ENCODE measurements at places on chromosomes 2 and 18.
A peak's percentile ranks its signal among the peaks of the same experiment; 100 is the strongest.

DNA sequence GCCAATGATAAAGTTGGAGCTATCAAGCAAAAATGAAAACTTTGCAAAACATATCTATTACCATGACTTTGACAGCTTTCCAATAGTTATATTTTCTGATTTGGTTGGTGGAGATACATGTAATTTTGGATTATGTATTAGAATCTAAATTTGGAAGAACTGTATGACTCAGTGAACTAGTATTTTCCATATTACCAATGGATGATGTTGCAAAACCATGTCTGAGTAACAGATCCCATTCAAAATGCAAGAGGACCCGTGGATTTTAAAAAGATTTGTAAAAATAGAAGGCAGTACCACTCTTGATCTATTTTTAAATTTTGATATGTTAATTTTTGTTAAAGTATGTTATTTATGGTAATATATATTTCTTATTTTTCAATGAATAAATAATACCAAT is 83.0 kb downstream of the TAF4B start:
- no peak for DNase-seq

DNA sequence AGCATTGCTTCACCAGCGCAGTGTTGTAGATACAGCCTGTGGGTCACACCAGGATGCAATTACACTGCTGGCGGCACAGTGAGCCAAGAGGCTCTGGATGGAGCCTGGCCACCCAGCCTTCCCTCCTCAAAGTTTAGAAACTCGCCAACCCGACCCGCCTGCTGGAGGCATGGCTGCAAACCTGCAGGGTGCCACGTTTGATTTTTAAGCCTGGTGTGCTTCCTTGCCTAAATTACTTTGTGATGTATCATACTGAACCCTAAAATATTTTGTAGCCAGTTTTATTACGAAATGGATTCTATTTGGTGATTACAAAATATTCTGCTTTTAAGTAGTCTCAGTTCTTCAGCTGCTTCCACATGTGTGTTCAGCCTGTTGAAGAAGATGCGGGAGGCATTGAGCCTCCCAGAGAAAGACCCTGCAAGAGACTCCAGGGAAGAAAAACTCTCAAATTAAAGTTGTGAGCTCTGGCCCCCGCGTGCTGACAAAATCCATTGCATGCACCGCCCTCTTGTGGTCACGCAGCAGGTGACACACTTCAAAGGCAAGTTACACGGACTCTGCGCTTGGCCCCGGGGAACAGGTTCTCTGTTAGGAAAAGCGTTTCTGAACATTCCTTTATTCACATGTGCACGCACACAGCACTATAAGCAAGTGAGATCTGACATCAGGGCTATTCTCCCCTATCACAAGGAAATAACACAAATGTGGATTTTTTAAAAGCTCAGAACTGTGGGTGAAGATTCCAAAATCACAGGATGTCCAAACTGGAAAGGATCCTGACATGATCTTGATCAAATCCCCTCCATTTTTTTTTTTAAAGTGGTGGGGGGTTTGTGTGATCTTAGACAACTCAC is 63.0 kb upstream of the TWIST2 start:
- DNase-seq = peak; percentile 83

- DNase-seq = no peak
These were observed 45.0 kb downstream of the SDC1 start for GRCh38 chr2:20179755-20180594.

GRCh38 chr2:125086313-125087184 is 1061.5 kb downstream of the CNTNAP5 start:
- DNase-seq = no peak

DNA sequence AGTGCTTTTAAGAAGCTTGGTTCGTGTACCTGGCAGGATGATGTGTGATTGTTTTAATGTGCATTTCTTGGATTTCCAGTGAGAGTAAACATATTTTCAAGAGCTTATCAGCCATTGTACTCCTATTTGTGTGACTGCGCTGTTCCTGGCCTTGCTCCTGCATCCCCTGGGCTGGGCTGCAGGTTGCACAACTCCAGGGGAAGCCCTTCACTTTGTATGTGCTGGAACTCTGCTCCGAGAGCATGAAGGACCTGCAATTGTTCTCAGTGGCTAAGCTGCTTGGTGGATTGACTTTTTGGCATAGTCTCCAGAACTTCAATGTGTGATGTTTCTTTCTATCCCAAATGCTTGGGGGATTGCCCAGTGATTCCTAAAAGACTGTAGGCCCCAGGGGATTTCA is 18.8 kb downstream of the ATP6V1C2 start:
- no peak for DNase-seq

DNA sequence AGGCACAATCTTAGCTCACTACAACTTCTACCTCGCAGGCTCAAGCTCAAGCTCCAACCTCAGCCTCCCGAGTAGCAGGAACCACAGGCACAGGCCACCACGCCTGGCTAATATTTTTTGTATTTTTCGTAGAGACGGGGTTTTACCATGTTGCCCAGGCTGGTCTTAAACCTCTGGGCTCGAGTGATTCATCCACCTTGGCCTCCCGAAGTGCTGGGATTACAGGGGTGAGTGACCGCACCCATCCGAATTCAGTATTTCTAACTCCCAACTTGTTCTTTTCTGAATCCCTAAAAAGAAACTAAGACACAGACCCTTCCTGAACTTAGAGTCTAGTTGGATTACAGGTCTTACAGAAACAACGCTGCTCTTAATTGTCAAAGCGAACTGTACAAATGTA is 32.3 kb upstream of the ACSL3 start:
- no peak for DNase-seq

- no peak for DNase-seq
These were observed 98.6 kb downstream of the MSH2 start for GRCh38 chr2:47501374-47502200.

DNA sequence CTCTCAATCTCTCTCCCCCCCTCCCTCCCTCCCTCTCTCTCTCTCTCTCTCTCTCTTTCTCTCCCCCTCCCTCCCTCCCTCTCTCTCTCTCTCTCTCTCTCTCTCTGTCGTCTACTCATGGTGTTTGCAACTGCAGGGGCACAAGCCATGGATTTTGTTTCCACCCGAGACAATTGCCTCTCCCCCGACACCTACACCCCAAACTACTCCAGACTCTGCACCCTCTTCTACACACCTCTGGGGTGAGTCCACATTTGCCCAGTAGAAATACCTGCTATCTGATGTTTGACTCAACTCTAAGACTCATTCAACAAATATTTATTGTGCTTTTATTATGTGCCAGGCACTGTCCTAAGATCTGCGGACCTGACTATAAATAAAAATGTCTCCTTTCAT is 93.7 kb downstream of the TMEM17 start:
- no peak for DNase-seq

GRCh38 chr2:237744613-237745249 is 53.8 kb upstream of the RBM44 start:
- peak; percentile 91 for DNase-seq

DNA sequence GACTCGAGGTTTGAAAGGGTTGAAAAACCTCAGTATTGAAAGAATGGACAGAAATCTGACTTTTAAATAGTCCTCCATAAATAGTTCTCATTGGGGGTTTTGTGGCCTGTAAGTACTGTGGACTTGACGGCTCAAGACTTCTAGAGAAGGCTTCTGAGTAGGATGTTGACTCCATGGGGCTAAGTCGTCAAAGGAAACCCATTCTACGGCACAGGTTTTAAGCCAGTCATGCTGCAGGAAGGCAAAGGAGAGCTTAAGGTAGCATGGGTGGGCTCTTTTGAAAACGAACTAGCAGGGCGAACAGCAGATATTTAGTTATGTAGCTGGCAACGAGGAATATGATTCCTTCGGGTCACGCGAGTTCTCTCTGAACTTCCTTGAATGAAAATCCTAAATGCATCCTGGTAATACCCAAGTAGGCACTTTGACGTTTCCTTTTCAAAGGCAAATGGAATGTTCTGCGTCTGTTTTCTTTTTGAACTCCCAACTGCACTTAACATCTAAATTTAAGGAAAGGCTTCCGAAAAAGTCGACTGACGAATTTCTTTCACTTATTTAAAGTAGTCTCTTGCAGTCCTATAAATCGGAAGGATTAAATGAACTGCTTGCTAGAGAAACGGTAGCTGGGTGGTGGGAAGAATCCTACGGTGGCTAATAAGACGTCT is 1.1 kb upstream of the NEDD4L start:
- DNase-seq = no peak

DNA sequence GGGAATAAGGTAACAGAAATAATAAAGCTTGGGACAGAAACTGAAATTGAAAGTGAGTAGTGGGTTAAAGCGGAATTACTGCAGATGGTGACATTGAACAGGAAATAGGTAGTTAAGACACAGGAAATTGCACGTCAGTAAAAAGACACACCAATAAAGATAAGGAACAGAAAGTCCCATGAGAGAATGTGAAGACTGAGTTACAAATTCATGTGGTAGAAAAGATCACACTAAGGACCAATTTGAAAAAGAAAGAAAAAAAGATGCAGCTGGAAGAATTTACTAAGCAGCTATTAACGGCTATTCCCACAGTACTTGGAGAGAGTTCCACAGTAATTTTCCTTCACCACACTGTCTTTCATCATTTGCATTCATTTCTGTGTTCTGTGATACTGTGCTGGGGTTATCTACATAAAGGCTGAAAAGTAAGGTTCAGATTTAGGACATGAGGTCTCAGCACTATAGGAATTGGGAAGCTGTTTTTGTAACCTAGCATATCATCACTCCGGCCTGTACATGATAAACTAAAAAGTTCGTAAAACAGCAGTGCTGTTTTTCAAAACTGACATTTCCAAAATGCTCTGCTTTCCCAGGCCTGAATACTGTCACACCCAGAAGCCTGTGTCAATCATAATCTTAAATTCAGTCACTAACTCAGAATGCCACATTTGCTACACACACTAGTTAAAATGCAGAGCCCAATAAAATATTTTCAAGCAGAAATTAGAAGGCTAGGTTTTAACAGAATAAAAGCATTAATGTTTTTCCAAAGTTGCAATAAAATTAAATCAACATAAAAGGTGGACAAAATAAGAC is 42.9 kb downstream of the SRBD1 start:
- DNase-seq = no peak

- no peak for DNase-seq
These were observed 419.1 kb downstream of the TRIB2 start for GRCh38 chr2:13135856-13136255.

- no peak for DNase-seq
These were observed 153.4 kb upstream of the CCDC150 start for GRCh38 chr2:196486146-196486545.

GRCh38 chr2:67848551-67849285 is 214.1 kb downstream of the C1D start:
- no peak for DNase-seq

DNA sequence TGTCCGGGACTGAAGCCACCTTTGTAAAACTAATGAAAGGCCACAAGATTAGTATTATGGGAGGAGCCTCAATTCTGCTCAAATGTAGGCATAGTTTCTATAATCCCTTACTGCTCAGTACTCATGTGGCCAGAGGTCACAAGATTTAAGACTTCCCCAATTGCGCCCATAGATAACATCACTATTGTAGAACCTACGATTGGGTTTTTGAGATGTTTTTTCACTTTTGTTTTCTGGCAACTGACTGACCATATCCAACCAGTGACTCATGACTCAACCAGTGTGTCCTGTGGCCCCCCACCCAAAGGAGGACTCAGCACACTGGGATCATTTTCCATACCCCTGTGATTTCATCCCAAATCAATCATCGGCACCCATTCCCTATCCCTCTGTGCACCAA is 15.2 kb upstream of the TSPYL6 start:
- no peak for DNase-seq

- DNase-seq = no peak
These were observed 47.7 kb downstream of the NCOA1 start for GRCh38 chr2:24538720-24539119.

DNA sequence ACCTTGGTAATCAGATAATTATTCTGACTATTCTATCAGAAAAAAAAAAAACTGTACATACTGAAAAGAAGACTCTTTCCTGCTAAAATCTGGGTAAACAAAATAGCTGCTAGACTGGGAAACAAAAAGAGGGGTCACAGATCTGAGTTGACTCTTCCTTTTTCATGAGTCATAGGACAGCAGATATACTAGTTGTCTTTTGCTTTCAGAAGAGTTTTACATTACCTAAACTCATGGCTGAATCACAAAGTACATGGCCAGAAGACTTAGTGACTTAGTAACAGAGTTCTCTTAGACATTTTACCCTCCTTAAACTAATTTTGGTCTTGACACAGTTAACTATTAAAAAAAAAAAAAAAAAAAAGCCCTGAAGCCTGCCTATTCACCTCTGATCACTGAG is 834.0 kb upstream of the FSHR start:
- no peak for DNase-seq

DNA sequence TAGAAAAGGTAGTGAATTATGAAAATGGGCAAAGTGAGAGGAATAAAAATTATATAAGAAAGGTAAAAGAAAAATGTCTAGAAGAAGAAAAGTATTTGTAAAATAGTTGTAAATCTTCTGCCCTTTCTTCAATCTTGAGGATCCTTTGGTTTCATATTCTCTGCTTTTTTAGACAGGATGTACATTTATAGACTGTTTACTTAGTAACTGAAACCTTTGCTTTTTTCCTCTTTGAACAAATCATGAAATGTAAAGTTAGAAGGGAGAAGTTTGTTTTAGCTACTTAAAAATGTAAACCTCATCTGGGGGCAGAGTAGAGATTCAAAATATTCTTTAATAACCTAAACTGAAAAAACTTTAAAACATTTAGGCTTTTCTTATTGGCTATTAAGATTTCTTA is 150.4 kb upstream of the ITGA4 start:
- DNase-seq = no peak

DNA sequence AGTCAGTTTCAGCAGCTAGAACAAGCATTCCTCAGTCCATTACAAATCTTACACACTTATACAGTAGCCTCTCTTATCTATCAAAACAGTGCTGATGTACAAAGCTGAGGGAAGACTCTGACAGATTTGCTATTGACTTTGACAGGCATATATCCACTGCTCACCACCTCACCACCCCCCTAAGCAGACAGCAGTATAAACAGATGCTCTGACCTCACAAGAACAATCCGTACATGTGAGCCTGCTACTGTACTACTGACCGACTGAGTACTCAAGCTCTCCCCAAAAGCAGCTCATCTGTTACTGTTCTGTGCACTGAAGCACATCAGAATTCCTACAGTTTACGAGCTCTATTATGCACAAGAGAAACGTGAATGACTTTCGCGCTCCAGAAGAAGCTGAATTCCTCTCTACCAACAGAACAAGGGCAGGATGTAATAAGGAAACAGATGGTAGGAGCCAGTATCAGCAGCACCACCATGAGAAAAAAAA is 95.6 kb upstream of the PDE1A start:
- DNase-seq = no peak

DNA sequence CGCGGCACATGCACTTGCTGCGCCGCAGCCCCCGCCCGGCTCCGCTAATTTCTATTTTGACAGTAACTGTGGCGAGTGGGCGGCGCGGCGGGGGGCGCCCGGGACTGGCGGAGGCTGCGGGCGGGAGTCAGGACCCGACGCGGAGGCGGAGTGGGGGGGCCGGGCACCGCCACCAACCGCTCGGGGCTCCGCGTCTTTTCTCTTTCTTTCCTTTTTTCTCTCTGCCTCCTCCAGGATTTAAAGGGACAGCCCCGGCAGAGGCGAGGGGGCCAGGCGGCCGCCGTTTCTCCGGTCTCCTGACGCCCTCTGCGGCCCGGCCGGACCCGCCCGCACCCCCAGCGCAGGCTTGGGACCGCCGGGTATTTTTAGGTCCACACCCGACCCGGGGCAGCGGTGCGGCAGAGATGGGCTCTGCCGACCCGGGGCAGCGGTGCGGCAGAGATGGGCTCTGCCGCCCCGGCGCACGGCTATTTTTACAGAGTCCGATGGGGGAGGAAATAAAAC is 460 bp upstream of the ZBTB7C start:
- peak; percentile 56 for DNase-seq
